Omental fat pad (tissue), 4 donors: ENCODE measurements at places on chromosomes 6 and 20.

GRCh38 chr6:128511506-128511905 lies 8.9 kb downstream of the PTPRK start:
- DNase-seq, result no peak

DNA sequence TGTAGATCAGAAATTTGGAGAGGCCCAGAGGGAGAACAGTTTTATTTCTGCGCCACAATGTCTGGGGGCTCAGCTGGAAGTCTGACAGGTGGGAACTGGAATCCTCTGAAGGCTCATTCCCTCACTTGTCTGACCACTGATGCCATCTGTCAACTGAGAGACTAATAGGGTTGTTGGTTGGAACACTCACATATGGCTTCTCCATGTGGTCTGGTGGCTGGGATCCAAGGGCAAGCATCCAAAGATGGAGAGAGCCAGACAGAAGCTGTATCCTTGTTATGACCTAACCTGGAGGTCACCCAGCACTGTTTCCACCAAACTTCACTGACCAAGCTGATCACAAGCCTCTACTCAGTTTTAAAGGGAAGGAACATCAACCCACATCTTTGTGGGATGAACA lies 117.9 kb upstream of the AKAP12 start:
- DNase-seq, result no peak

- DNase-seq, result no peak
Measured at GRCh38 chr6:42774201-42774600, 7.7 kb upstream of the BICRAL start.

- DNase-seq, result no peak
Measured at GRCh38 chr6:116280161-116280932, 617 bp upstream of the TSPYL1 start.

DNA sequence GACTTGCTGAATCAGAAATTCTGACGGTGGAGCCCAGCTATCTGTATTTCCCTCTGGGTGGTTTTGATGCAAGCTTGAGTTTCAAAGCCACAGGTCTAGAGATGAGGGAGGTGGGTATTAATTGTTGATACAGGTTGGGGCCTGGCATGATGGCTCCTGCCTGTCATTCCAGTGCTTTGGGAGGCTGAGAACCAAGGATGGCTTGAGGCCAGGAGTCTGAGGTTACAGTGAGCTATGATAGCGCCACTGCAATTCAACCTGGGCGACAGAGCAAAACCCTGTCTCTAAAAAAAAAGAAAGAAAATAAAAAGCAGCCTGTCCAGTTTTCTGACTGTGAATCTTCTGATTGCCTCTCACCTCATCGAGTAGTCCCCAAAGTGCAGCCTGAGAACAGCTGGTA lies 184.8 kb upstream of the SASH1 start:
- no peak for DNase-seq

- DNase-seq, result no peak
Measured at GRCh38 chr6:48472091-48472490, 361.1 kb upstream of the PTCHD4 start.

DNA sequence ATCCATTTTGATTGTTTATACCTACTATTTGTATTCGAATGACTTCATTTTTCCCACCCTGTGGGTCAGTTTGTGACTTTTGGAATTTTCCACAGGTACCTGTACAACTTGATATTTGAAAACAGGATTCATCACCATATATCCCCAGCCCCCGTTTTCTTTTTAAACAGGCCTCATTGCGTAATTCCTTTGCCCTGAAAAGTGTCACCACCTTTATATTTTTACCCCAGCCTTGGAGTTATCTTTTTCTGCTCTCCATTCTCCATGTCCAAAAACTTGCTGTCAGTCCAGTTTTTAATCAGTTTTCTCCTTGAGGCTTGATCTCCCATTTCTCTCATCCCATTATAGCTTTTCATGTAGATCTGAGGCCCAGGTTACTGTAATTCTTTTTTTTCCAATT lies 16.6 kb downstream of the ZKSCAN8 start:
- DNase-seq, result no peak

DNA sequence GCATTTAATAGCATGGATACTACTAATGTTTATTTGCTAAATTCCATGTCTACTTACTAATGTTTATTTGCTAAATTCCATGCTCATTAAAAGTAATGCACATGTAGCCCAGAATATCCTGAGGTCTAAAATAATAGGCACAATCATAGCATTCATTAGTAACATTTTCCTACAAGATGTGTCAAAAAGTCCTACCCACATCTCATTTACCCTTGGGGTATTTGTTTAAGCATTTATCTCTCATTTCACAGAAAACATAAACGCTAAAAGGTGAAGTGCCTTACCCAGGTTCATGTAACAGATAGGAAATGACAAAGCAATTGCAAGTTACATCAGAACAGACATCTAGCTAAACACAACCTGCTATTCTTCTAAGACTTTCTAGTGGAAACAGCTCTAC lies 457.1 kb downstream of the HACE1 start:
- no peak for DNase-seq

GRCh38 chr6:136728033-136728939 lies 64.0 kb downstream of the MAP3K5 start:
- no peak for DNase-seq

DNA sequence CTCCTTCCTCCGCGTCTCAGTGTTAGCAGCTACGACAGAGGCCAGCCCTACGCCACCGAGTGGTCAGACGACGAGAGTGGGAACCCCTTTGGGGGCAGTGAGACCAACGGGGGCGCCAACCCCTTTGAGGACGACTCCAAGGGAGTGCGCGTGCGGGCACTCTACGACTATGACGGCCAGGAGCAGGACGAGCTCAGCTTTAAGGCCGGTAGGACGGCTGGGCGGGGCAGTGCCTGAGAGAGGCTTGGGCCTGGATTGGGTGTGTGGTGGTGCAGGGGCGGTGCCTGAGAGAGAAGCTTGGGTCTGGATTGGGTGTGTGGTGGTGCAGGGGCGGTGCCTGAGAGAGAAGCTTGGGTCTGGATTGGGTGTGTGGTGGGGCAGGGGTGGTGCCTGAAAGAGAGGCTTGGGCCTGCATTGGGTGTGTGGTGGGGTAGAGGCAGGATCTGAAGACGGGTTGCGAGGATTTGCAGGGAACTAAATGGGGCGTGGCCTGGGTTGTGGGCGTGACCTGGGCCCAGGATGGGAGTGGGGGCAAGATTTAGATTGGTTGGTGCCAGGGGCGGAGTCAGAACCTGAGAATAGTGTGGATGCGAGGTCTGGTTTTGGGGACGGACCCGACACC lies 24.4 kb downstream of the SPDEF start:
- no peak for DNase-seq
